ENCODE measurements at places on chromosomes 3 and 15.

DNA sequence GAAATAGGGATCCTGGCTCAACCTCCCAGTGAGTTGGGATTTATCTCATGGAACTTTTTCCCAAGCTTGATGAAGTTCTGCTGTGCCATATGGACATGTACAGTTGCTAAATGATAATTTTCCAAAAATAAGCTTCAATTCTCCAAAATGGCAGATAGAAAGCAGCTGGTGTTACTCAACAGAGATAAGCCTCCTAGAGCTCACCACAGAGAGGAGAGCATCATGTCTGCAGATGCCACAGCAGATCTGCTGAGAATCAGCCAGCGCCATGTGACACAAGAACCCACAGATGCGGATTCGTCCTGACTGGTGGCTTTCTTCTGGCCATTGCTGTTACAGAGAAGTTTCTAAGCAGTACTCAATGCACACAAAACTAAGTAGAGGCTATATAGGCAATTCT is 50.6 kb downstream of the AGTR1 start:
- no peak for DNase-seq

DNA sequence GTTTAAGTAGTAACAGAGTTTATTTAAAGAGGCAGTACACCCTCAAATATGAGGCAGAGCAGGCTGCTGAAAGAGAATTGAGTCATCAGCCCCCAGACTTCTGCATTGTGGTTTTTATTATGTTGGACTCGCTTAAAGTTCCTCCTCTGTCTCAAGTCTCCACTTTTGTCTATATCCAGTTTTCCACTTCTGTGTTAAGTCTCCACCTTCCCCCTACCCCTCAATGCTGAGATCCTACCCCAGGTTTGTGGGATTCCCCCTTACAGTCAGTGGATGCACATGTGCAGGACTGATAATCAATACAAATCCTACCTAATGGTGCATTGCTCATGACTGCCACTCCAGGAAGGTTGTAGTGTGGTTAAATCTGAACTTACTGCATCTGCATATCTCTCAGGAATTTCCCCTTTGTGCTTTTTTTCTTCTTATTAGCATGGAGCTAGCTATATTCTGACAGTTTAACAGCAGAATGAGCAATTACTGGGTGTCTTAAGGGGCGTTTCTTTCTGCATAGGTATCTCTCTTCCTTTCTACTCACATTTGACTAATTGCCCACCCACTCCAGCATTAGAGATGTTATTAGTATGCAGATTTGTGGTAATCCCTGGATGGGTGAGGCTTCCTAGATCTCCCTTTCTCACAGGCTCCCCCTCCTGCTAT is 11.9 kb upstream of the CD200R1L start:
- no peak for DNase-seq

- DNase-seq = no peak
These were observed 14.9 kb upstream of the PSTPIP1 start for GRCh38 chr15:76979996-76980520.

GRCh38 chr3:15815696-15816095 is 17.9 kb upstream of the ANKRD28 start:
- DNase-seq = no peak

GRCh38 chr3:86929046-86929445 is 61.9 kb downstream of the VGLL3 start:
- no peak for DNase-seq

DNA sequence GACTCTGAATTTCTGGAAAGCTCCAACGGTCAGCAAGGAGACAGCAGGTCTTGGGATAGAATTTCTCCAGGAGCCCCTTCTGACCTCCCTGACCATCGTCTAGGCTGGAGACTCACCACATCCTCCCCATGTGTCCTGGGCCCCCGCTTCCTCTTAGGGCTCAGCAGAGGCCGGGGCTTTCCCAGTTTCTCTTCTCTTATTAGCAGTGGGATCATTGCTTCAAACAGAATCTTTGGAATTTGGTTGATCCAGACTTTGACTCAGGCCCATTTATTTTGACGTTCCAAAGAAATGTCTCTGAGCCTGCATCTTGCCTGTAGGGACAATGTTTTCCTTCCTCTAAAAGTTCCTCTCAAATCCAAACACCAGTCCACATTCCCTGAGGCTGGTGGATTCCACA is 38.4 kb upstream of the SLC6A6 start:
- no peak for DNase-seq

DNA sequence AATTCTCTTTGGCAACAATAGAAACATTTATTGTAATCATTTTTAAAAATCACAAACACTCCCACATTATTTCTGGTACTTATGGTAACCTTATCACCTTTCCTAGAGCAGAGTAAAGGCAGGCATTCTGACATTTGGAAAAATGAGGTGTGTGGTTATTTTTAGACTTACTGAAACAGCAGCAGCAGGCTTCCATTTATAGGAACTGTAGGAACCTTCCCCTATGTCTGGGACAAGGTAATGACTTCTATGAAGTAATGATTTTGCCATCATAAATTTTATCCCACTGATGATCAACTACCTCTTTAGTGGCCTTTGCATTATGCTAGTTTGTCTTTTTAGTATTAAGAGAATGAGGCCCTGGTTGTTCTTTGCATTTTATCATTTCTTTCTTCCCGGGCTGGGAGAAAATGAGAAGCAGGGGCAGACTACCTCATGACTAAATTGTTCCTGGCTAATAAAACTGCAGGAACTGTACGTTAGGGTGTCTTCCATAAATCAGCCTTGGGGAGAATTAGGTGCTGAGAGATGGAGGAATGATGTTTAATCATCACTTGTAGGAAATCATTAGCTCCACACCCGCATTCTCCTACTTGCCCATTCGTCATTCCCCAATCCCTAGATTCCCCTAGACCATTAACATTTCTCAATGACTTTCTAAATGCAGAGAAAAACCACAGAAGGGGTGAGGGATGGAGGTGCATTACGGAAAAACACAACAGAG is 680.3 kb downstream of the AGBL1 start:
- no peak for DNase-seq

DNA sequence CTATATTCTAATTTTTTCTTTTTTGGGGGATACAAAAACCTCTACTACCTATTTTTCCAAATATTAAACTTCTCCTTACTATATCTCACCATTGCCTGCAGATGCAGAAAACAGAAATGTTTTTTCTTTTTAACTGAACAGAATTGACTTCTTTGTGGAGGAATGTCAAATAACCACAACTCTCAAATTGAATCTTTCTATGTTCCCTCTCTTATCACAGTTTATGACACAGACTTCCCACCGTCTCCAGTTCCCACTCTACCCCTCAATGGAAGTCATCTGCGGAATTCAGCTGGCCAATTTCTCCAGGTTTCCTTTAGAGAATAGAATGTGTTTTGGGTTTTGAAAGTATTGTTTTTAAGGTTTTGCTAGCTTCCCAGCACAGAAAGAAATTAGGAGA is 77.0 kb downstream of the NR2F2 start:
- DNase-seq = no peak

- no peak for DNase-seq
These were observed 18.8 kb downstream of the PSTPIP1 start for GRCh38 chr15:77013776-77014131.

- DNase-seq = no peak
These were observed 515 bp upstream of the MTHFS start for GRCh38 chr15:79897380-79897678.

DNA sequence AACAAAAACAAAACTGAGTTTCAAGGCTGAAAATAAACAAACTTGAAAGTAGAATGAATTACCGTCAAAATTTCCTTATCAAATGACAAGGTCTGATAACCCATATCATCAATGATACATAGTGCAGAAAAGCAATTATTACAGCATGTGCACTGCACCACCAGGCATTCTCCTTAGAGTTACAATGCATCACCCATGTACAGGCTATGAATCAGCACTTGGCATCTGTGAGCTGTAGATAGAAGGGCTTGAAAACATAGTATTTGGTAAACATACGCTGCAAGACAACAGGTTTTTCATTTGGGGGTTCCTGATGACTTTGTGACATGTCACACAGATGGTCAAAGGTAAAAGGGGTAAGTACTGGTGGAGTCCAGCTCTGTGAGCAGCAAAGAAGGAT is 265.1 kb downstream of the CTNNB1 start:
- no peak for DNase-seq

DNA sequence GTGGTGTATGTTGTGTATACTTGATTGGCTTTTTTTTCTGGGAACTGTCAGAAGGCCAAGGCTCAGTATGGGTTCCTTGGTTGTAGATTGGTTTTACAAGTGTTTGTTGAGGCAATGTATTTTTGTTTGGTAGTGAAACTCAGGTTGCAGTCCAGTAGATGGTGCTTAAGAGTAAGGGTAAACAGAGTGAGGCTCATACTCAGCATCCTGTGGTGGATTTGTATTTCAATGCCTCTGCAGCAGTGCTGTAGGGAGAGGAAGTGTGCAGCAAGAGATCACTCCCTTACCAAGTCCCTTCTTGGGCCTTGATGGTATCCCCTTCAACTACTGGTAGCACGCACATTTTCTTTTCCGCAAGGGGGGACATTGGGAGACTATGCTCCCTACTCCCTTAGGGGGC is 428.5 kb upstream of the CNTN3 start:
- no peak for DNase-seq

DNA sequence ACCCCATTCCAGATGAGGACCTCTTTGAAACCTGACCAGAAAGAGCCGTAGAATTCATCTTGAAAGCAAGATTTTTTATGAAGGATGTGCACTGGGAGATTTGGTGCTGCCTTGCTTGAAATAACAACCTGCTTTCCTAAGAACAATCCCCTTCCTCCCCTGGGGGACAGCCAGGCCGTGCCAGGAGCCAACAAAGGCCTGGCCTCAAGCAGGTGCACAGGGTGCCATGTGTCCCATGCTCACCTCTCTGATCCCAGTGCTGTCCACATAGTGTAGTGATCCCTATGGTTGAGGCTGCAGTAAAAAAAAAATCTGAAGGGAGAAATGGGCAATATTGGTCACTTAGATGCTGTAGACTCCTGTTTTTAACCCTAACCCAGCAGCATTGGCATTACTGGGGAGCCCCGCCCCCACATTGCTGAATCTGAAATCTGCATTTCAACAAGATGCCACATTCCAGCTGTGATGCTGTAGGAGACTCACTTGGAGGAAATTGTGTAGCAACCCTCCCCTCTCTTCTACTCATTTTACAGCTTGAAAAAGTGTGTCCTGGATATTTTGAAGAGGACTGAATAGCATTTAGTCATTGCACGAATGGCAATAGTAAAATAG is 171.2 kb downstream of the APBA2 start:
- DNase-seq = no peak

DNA sequence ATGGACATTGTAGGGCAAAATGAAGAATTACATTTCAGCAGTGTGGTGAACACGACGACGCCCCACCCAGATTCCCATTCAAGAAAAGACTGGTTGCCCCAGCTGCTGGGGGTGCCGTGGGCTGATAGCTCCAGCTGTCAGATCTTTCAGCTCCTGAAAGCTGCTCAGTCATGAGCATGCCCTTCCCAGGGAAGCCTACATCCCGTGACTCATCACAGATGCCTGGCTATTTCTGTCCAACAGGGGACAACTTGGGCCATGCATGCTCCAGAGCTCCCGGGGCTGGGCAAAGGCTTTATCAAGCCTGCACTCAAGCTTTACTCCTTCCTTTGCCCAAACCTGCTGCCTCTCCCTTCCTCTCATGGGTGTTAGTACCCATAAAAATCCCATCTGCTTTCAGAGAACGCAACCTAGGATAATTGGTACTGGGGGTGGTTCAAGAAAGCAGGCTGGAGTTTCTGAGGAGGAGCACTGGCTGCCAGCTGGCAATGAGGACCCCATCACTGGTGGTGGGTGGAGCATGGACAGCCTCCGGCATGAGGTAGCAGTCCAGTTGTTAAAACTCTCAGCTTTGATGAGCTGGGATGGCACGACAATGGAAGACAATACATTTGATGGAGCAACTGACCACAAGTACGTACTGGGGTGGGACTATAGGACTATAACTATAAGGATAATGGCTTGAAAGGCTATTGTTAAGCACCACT is 16.4 kb upstream of the ST8SIA2 start:
- peak; percentile 19 for DNase-seq

DNA sequence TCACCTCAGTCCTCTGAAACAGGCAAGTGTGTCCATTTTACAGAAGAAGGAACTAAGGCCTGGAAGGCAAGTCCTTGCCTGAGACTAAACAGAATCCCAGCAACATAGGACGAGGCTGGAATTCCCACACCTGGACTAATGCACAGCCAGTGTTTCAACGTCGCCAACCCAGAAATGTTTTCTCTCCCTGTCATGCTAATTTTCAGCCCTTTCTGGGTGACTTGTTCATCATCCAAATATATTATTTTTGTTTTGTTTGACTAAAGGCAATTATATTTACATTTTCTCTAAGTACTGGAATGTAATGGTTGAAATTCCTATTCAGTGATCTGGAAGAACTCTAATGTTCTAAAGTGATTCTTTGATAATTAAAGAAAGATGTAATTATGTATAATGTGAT is 51.8 kb downstream of the BTD start:
- no peak for DNase-seq

Data from WERI-Rb-1 (cell line).